ENCODE measurements at places on chromosomes 6 and 20. TPM values are rescaled to one million over a fixed set of nuclear protein-coding genes. Genes with fewer than 3 reads are reported as not detected.

DNA sequence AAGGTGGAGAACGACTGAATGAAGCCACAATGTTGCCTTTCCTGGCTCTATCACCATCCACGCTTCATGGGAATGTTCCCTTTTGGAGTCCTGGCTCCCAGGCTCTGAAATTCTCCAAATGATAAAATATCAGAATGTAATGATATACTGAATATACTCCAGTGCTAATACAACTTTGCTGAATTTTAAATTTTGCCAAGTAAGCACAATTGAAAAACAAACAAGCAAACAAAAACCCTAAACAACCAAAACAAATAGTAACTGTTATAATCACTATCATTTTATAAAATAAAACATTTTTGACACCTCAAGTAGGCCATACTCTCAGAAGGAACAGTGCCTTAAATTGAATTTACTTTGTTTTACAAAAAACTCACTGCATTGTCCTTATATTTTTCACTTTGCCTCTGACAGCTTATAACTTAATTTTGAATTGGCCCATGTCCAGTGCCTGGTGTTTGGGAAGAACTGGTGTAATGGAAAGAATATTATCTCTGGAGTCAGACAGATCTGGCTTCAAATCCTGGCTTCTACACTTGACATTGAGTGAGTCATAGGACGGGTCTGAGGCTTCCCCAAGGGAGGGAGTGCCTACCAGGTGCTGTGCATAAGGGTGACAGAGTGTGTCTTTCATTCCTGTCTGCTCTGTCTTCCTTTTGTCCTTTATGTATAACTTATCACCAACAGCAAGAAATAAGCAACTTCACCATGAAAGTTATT, 698.3 kb downstream of the EPM2A start:
- H3K4me1 ChIP-seq: no peaks in the 10 kb centered on the region
- no peak for DNase-seq
- no peaks in the 10 kb centered on the region for H3K36me3 ChIP-seq
- H3K27me3 ChIP-seq: no peaks in the 10 kb centered on the region
- H3K4me3 ChIP-seq: no peak overlapping the region

Gene CEP250
- 49.6 TPM for total RNA-seq

DNA sequence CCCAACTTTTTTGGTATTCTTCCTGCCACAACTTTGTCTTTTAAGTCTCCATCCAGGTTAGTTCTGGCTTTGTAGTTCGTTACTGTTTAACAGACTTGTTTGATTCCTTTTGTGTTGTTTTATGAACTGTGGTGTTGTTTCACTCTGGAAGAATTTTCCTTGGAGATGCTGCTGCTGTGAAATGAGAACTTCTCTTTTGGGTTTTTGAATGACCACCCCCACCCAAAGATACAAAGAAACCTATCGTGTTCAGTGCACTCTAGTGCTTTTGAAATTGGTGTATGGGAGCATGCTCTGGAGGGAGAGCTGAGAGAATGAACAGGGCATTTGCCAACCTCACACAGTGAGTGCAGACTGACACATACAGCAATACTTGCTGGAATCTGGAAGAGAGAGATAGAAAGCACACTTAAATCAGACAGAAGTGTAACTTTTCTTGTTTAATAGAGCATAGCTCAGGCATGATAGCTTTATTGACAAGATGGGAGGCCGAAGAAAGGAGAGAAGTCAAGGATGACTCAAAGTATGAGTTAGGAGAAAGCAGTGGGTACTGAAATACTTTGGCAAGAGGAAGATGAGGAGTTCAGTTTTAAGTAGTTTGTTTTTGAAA, 293.1 kb downstream of the SOX4 start:
- no peak for DNase-seq
- H3K4me3 ChIP-seq: no peak overlapping the region
- no peaks in the 10 kb centered on the region for H3K36me3 ChIP-seq
- no peak overlapping the region for H3K27ac ChIP-seq
- no peaks in the 10 kb centered on the region for H3K27me3 ChIP-seq
- no peaks in the 10 kb centered on the region for H3K4me1 ChIP-seq

GRCh38 chr20:35891375-35891774, 62.9 kb downstream of the SCAND1 start:
- H3K36me3 ChIP-seq: peaks cover 27% of the 10 kb centered on the region
- no peaks in the 10 kb centered on the region for H3K27me3 ChIP-seq
- H3K27ac ChIP-seq: no peak overlapping the region

- H3K27me3 ChIP-seq: no peaks in the 10 kb centered on the region
- no peaks in the 10 kb centered on the region for H3K36me3 ChIP-seq
- DNase-seq: no peak
- no peak overlapping the region for H3K27ac ChIP-seq
Measured at GRCh38 chr6:96194675-96195074, 178.9 kb downstream of the FUT9 start.

DNA sequence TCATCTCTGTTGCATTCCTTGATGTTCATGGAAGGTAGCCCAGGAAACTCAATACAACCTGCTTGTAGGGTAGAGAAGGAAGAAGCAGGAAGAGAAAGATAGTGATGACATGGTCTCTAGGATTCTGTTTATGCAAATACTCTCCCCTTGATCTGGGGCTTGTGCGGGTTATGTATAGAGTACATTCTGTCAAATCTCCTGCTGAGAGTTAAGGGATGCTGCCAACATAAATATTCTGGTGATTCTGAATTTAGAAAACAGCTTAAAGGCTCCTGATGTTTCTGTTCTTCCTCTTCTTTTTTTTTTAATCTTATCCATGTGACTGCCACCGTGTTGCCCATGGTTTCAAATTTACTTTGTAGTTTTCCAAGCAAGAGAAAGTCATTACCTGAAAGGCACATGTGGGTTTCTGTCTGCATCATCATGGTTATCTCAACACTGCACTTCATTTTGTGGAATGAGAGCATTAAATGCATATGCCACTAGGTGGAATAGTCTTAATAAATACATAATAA, 150.6 kb downstream of the RPS12 start:
- DNase-seq: no peak
- H3K4me3 ChIP-seq: no peak overlapping the region
- no peaks in the 10 kb centered on the region for H3K36me3 ChIP-seq

Gene HLA-DQB2
- total RNA-seq: 95.7 TPM

GRCh38 chr6:43876602-43877001, 106.6 kb downstream of the VEGFA start:
- peaks cover 2% of the 10 kb centered on the region for H3K27me3 ChIP-seq
- H3K4me1 ChIP-seq: no peaks in the 10 kb centered on the region
- H3K27ac ChIP-seq: no peak overlapping the region
- H3K4me3 ChIP-seq: no peak overlapping the region
- no peaks in the 10 kb centered on the region for H3K36me3 ChIP-seq
- DNase-seq: no peak

Gene LIN28B
- not detected for total RNA-seq

GRCh38 chr20:221258-221830, 5.7 kb upstream of the DEFB129 start:
- no peak for DNase-seq
- no peak overlapping the region for H3K27ac ChIP-seq
- no peaks in the 10 kb centered on the region for H3K36me3 ChIP-seq
- H3K27me3 ChIP-seq: peaks cover 27% of the 10 kb centered on the region
- H3K4me3 ChIP-seq: no peak overlapping the region

GRCh38 chr6:12026120-12026519, 14.0 kb downstream of the HIVEP1 start:
- no peak for DNase-seq
- no peak overlapping the region for H3K4me3 ChIP-seq
- H3K4me1 ChIP-seq: peaks cover 24% of the 10 kb centered on the region
- peak overlapping the region; percentile 2 for H3K27ac ChIP-seq
